ENCODE measurements at places on chromosomes 7 and 10. TPM values are rescaled to one million over a fixed set of nuclear protein-coding genes. Genes with fewer than 3 reads are reported as not detected.

DNA sequence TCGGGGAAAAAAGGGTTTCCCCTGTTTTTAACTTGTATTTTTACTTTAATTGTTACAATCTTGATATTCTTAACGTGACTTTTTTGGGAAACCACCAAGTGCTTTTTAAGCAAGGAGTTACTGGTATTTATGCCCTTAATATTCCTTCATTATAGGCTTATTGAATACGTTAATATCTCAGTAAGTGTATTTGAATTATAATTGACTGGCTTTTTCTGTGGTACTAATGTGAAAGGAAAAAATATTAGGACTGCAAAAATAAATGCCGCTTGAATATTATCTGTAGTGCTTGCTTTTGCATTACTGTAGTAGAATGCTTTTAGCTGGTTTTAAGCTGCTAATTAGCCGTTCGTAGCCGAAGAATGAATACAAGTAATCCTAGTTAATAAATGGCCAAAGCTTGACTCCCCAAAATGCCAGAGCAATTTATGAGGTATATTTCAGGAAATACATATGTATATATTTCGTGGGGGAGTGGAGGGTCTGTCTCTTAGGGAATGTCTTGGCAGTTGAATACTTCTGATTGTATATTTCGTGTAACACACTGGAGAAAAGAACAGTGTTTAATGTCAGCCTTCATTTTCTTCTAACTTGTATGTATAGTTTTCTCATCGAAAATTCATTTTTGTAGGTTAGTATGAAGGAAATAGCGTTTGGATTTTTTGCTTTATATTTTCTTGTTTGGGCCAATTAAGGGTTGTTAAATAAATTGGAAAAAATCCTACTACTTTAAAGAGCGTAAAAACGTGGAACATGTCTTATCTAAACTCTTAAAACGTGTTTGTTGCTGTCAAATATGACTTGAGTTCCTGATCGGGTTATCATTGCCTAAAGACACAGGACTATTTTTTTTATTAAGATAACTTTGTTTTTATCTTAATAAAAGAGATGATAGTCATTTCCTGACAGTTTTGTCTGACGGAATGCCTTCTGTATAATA is 1.5 kb downstream of the PDCD4 start:
- H3K4me1 ChIP-seq: peaks cover 4% of the 10 kb centered on the region
- no peaks in the 10 kb centered on the region for H3K27me3 ChIP-seq
- peak overlapping the region; percentile 86 for H3K4me3 ChIP-seq
- H3K27ac ChIP-seq: peak overlapping the region; percentile 100
- no peak for DNase-seq
- peaks cover 24% of the 10 kb centered on the region for H3K36me3 ChIP-seq

GRCh38 chr7:31074120-31074383 is 21.9 kb downstream of the ADCYAP1R1 start:
- H3K27me3 ChIP-seq: no peaks in the 10 kb centered on the region
- no peak for DNase-seq
- no peak overlapping the region for H3K27ac ChIP-seq
- H3K4me3 ChIP-seq: no peak overlapping the region

The MBL2 gene
- not detected for total RNA-seq

The ASAH2 gene
- 0.38 TPM for total RNA-seq

DNA sequence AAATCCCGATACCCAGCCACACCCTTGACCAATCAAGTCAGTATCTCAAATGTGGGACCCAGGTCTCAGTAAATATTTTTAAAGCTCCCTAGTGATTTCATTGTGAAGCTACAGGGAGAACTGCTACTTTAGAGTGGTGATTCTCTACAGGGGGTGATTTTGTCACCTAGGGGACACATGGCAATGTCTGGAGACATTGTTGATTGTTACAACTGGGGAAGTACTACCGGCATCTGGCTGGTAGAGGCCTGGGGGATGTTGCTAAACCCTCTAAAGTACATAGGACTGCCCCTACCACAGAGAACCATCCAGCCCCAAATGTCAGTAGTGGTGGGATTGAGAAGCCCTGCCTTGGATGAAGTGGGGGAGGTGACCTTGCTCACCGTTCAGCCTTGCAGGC is 152.9 kb downstream of the RPS24 start:
- H3K4me1 ChIP-seq: no peaks in the 10 kb centered on the region
- H3K4me3 ChIP-seq: no peak overlapping the region
- no peaks in the 10 kb centered on the region for H3K27me3 ChIP-seq
- no peak for DNase-seq

- peaks cover 14% of the 10 kb centered on the region for H3K4me1 ChIP-seq
- H3K4me3 ChIP-seq: no peak overlapping the region
- no peaks in the 10 kb centered on the region for H3K27me3 ChIP-seq
- no peak overlapping the region for H3K27ac ChIP-seq
These were observed 3.9 kb downstream of the PIK3AP1 start for GRCh38 chr10:96716390-96716789.

The MMRN2 gene
- 14.8 TPM for total RNA-seq

DNA sequence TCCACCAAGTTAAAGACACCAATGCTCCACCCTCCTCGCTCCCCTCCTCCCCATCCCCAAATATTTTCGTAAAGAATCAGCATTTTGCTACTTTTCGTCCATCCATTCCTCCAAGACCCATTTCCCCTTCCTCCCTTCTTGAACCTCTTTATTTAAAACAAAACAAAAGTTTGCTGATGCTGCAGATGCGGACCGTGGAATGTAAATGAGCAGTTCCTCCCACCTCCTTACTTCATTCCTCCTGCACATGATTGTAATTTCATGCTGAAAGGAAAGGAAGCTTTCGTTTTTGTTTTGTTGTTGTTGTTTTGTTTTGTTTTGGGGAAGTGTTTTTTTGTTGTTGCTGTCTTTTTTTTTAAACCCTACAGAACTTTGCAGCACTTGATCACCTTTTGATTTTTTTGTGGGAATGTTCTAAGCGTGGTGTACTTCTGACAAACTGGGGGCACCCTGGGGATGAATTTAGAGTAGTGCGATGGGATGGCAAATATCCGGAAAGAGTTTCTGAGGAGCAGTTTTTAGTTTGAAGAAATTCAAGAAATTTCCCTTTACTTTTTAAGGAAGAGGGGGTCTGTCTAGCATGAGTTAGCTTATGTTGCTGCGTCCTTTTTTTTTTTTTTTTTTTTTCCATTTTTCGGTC is 177.3 kb downstream of the TCF7L2 start:
- peaks cover 27% of the 10 kb centered on the region for H3K4me1 ChIP-seq
- H3K27me3 ChIP-seq: no peaks in the 10 kb centered on the region

The CEP55 gene
- 23.7 TPM for total RNA-seq

The MYH16 gene
- not detected for total RNA-seq

GRCh38 chr7:31665546-31665945 is 21.5 kb upstream of the PPP1R17 start:
- H3K36me3 ChIP-seq: no peaks in the 10 kb centered on the region
- no peak overlapping the region for H3K4me3 ChIP-seq
- H3K27me3 ChIP-seq: no peaks in the 10 kb centered on the region
- H3K27ac ChIP-seq: no peak overlapping the region

The LEP gene
- not detected for total RNA-seq

DNA sequence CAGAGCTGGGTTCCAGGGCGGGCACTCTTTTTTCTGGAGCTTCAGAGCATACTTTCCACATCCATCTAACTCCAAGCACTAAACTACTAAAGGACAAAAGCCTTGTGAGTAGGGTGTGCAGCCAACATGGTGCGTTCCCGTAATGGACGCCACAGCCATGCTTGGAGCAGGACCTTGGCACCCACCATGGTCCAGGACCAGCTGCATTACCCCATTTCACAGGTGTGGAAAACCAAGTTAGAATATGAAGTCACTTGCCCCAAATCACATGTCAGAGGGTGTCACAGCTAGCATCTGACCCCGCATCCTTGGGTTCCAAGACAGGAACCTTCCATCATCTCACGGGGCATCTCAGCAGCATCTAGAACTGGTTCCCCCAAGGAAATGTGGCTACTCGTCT is 112.4 kb downstream of the SMURF1 start:
- peak overlapping the region; percentile 78 for H3K27ac ChIP-seq
- DNase-seq: no peak
- peaks cover 63% of the 10 kb centered on the region for H3K36me3 ChIP-seq
- H3K27me3 ChIP-seq: no peaks in the 10 kb centered on the region
- H3K4me1 ChIP-seq: peaks cover 3% of the 10 kb centered on the region
- H3K4me3 ChIP-seq: no peak overlapping the region

- no peaks in the 10 kb centered on the region for H3K36me3 ChIP-seq
- no peak overlapping the region for H3K4me3 ChIP-seq
- peaks cover 12% of the 10 kb centered on the region for H3K4me1 ChIP-seq
- DNase-seq: no peak
These were observed 104.5 kb downstream of the VIPR2 start for GRCh38 chr7:159040146-159040545.

GRCh38 chr10:19518109-19518508 is 298.1 kb upstream of the PLXDC2 start:
- H3K36me3 ChIP-seq: no peaks in the 10 kb centered on the region
- no peaks in the 10 kb centered on the region for H3K27me3 ChIP-seq

The HABP2 gene
- total RNA-seq: not detected

The LRRC4 gene
- 5.1 TPM for total RNA-seq

GRCh38 chr7:155459700-155460461 is 2.0 kb downstream of the EN2 start:
- no peak for DNase-seq
- no peaks in the 10 kb centered on the region for H3K36me3 ChIP-seq
- peaks cover 39% of the 10 kb centered on the region for H3K4me1 ChIP-seq
- H3K27me3 ChIP-seq: peaks cover 98% of the 10 kb centered on the region
- H3K4me3 ChIP-seq: no peak overlapping the region
- no peak overlapping the region for H3K27ac ChIP-seq

- no peak overlapping the region for H3K4me3 ChIP-seq
- peaks cover 18% of the 10 kb centered on the region for H3K4me1 ChIP-seq
- no peaks in the 10 kb centered on the region for H3K36me3 ChIP-seq
- no peaks in the 10 kb centered on the region for H3K27me3 ChIP-seq
These were observed 101.7 kb upstream of the KLF6 start for GRCh38 chr10:3886641-3887251.

- no peak overlapping the region for H3K27ac ChIP-seq
- H3K36me3 ChIP-seq: no peaks in the 10 kb centered on the region
- H3K4me3 ChIP-seq: no peak overlapping the region
- H3K27me3 ChIP-seq: no peaks in the 10 kb centered on the region
These were observed 324.2 kb upstream of the ZMIZ1 start for GRCh38 chr10:78744491-78745090.

DNA sequence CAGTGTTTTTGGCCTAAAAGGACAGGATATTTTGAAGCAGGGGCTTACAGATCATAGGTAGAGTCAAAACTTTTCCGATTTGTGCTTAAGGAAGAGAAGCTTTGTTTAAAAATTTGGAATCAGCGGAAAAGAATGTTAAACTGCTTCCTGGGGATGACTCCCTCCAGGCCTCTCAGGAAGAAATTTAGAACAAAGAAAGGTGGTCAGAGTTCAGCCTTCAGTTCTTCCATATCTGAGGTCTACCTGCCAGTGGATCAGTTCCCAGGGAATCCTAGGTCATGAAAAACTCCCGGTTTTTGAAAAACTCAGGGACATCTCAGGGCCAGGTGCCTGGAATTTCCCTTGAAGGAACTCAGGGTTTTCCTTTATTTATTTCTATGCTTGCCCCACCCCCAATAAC is 100.3 kb downstream of the MCU start:
- H3K27me3 ChIP-seq: no peaks in the 10 kb centered on the region
- no peaks in the 10 kb centered on the region for H3K36me3 ChIP-seq
- H3K27ac ChIP-seq: no peak overlapping the region
- no peak overlapping the region for H3K4me3 ChIP-seq
- no peak for DNase-seq

The TAF6 gene
- total RNA-seq: 31.1 TPM

DNA sequence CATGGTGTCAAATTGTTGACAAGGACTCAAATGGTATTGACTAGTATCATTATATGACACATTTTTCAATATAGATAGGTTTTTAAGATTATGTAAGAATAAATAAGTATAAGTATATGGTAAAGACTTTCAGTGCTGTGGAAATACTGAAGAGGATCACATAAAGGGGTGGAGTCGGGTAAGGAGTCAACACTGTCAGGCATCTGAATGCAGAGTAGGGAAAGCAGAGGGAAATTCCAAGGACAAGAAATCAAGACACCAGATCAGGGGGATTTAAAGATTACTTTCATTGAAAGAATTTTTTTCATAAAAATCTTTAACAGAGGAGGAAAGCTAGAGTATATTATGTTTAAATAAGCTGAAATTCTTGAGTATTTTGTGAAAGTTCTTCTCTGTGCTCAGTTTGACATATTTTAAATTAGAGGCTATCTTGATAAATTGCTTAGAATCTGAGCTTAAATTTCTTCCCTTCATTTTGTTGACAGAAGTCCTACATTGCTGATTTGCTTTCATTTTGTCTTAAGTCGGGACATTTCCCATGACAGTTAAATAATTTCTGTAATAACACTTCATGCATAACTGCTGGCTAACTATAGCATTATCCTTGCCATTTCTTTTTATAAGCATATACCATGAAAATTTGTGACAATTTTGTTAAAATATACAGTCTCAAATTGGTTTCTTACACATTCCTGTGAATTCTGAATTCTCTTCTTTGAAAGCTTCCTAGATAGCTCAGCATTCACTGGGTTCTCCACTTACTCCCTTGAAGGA is 244.3 kb downstream of the PRKG1 start:
- H3K4me1 ChIP-seq: peaks cover 2% of the 10 kb centered on the region
- no peaks in the 10 kb centered on the region for H3K27me3 ChIP-seq
- H3K36me3 ChIP-seq: no peaks in the 10 kb centered on the region
- no peak overlapping the region for H3K4me3 ChIP-seq
- H3K27ac ChIP-seq: no peak overlapping the region

DNA sequence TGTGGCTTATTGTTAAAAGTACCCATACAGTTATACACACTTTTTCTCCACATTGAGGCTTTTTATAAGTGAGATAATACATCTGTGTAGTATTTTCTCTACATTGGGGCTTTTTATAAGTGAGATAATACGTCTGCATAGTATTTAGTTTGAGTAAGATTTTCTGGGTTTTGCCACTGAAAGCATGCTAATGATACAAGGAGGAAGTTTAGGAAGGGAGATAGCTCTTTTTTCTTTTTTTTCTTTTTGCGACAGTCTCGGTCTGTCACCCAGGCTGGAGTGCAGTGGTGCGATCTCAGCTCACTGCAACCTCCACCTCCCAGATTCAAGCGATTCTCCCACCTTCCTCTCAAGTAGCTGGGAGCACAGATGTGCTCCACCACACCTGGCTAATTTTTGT is 13.3 kb downstream of the FAM107B start:
- no peak overlapping the region for H3K4me3 ChIP-seq
- DNase-seq: no peak
- no peaks in the 10 kb centered on the region for H3K27me3 ChIP-seq

The HOXA4 gene
- total RNA-seq: 2.9 TPM

The FZD1 gene
- 11.3 TPM for total RNA-seq

GRCh38 chr7:37416378-37417106 is 32.1 kb downstream of the ELMO1 start:
- no peaks in the 10 kb centered on the region for H3K36me3 ChIP-seq
- H3K4me1 ChIP-seq: peaks cover 3% of the 10 kb centered on the region
- H3K27me3 ChIP-seq: no peaks in the 10 kb centered on the region
- no peak for DNase-seq
- H3K4me3 ChIP-seq: no peak overlapping the region
